Stimulated activated CD4-positive, alpha-beta T cell treated with anti-CD3 and anti-CD28 coated beads, Interleukin-4, amount 100 ng/mL, for 24 hours (primary cell): ENCODE measurements at places on chromosomes 4 and X.

DNA sequence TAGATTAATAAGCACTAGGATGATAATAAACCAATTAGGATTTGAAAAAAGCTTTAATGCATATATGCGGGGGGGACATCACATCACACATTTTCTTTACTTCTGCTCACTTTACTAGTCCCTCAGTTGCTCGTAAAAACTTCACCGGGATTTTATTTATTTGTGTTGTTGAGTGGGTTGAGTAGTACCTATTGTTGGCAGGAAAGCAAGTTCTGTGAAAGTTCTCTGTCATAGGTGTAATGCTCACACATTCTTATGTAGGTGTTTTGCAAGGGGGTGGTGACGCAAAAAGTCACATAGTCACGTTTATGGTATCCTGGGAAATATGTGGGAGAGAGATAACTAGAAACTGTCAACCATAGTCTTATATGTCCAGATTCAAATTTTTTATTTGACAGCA is 65.3 kb downstream of the PDLIM5 start:
- no peak for DNase-seq

DNA sequence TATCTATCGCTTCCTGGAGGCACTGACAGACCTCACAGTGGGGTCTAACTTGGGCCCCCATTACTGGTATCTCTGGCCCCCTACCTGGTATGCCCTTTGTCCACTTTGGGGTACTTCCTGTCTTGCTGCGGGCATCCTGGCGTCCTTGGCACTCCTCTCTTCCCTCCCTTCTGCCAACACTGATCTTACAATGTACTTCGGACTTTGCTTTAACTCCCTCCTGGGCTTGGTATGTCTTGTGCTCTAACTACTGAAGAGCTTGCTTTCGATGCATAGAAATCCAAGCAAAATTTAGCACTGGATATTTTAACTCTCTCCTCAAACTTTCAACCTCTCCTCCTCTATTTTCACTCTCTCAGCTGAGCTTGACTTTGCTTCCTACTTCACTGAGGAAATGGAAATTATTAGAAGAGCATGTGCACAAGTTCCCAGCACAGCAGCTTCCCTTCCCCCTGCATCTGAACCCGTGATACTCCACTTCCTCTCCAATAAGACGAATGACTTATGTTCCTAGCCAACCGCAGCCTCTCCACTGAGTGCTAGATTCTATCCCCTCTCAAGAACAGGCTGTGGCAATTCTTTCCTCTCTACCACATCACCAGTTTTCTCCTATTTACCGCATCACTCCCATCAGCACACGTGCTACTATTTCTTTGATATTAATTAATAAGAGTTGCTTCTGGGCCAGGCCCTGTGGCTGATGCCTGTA is 52.9 kb downstream of the SUPT20HL2 start:
- peak; percentile 7 for DNase-seq

- DNase-seq: no peak
Measured at GRCh38 chr4:31236020-31236638, 516.0 kb downstream of the PCDH7 start.

DNA sequence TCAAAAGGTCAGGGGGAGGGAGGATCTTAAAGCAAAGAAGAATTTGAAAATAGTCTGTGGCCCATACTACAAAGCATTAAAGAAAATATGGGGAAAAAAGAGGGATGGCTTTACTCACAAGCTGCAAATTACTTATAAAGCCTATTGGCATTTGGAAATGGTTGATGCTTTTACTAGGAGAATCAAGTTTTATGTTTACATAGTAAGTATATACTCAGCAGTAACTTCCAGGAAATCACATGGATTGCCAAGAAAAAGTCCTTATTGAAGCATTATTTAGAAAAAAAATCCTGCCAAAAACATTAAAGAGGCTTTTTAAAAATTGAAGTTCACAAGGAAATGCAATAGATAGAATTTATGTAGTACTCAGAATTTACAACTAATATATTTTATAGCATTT is 8.4 kb upstream of the SH3RF1 start:
- DNase-seq: no peak

GRCh38 chr4:171924746-171925376 is 111.7 kb downstream of the GALNTL6 start:
- DNase-seq: no peak

DNA sequence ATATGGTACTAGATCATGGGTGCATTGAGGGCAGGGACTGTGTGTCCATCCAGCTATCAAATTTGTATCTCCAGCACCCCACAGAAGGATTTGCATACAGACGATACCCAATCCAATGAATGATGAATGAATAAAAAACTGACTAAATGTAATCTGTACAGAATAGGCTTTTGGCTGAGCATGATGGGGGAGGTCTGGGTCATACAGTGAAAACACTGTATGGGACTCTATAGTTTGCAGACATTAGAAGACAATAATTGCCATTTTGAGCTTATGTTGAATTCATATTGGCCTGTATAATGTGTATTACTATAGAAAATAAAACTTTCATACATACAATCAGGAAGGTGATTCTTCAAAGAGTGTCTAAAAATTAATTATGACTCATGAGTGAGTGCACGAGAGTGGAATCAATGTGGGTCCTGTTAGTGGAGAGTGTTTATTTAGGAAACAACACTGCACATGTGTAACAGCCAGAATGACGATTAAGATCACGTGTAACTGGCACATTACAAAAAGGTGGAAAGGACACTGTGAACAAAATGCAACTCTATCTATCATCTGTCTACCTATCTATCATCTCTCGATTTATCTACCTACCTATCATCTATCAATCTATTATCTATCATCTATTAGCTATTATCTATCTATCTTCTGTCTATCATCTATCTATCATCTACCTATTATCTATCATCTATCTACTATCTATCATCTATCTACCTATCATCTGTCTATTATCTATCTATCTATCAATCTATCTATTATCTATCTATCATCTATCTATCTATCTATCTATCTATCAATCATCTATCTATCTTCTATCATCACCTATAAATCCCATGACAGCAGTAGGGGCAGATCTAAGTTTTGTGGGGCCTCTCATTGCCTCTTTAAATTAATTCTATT is 201.3 kb downstream of the PTTG2 start:
- no peak for DNase-seq

DNA sequence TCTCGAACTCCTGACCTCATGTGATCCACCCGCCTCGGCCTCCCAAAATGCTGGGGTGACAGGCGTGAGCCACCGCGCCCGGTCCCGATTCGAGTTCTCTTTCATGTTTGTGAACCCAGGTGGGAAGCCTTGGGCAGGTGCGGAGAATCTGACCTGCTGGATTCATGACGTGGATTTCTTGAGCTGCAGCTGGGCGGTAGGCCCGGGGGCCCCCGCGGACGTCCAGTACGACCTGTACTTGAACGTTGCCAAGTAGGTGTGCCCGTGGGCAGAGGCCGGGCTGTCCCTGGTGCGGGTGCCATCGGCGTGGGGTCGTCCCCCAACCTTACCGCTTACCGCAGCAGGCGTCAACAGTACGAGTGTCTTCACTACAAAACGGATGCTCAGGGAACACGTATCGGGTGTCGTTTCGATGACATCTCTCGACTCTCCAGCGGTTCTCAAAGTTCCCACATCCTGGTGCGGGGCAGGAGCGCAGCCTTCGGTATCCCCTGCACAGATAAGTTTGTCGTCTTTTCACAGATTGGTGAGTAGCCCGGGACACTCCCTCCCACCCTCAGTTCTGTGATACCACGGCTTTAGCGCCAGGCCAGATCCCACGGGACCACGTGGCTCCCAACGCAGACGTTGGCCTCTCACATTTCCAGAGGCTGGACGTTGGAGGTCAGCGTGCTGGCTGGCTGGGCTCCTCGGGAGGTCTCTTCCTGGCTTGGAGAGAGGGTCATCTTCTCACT is 15.6 kb downstream of the IL3RA start:
- no peak for DNase-seq

GRCh38 chrX:133633162-133633561 is 217.9 kb upstream of the GPC4 start:
- DNase-seq: no peak

DNA sequence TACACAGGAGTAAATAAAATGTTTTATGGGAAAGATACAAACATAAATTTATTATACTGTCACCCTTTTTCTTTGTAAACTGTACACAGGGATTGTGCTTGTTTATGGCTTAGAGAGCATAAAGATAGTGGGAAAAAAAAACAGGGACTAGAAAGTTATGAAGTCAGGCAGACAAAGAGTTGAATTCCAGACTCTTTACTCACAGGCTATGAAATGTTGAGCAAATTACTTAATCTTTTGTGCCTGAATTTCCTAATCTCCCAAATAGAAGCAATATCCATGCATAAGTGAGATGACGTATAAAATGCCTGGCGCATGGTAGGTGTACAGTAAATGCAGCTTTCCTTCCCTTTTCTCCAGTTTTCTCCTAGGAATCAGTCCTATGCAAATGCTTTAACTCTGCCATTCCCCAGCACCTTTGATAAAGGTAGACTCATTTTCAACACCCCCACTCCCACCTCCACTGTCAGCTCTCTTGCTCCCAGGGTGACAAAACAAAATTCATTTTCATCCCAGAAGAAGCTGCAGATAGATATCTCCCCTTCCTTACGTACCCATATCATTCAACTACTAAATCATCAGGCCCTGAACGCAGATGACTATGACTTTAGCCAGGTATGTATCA is 44.5 kb upstream of the BTC start:
- no peak for DNase-seq

DNA sequence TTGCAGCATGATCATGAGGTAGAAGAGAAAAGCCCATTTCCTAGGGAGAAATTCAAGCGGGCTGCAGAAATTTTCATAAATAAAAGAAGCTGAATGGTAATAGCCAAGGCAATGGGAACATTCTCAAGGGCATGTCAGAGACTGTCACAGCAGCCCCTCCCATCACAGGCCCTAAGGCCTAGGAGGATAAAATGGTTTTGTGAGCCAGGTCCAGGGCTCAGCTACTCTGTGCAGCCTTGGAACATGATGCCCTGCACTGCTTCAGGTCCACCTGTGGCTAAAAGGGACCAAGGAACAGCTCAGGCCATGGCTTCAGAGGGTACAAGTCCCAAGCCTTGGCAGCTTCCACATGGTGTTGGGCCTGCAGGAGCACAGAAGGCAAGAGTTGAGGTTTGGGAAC is 93.3 kb downstream of the DACH2 start:
- no peak for DNase-seq

DNA sequence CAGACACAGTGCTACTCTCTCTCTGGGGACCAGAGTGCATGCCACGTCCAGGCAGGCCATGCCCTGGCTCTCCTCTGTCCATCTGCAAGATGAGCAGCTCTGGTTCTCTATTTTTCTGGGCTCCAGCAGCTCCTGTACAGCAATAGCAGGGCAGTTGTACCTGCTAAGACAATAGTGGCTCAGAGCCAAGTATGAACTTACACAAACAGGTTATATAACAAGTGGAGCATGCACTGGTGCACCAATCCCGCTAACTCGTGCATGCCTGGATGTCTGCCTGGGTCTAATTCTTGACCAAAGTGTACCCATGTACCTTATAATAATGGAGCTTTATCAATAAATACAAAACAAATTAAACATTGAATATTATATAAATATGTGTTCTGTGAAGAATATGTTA is 392.3 kb downstream of the CENPC start:
- DNase-seq: no peak

- no peak for DNase-seq
Measured at GRCh38 chr4:149120331-149121022, 678.3 kb upstream of the NR3C2 start.

DNA sequence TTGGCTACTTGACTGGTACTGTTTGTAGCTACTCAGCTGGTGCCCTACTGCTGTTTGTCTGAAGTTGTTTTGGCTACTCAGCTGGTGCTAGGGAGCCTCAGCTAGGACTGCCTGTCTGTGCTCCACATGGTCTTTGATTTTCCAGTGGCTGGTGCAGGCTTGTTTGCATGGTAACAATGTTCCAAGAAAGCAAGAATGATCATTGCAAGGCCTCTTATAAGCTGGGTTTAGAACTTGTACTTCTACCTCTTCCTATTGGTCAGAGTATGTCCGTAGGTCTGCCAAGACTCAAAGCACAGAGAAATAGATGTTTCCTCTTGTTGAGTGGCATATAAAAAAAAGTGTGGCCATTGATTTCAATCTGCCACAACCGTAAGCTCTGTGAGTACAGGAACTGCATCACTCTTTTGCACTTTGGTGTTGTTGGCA is 17.6 kb downstream of the NFKB1 start:
- no peak for DNase-seq

DNA sequence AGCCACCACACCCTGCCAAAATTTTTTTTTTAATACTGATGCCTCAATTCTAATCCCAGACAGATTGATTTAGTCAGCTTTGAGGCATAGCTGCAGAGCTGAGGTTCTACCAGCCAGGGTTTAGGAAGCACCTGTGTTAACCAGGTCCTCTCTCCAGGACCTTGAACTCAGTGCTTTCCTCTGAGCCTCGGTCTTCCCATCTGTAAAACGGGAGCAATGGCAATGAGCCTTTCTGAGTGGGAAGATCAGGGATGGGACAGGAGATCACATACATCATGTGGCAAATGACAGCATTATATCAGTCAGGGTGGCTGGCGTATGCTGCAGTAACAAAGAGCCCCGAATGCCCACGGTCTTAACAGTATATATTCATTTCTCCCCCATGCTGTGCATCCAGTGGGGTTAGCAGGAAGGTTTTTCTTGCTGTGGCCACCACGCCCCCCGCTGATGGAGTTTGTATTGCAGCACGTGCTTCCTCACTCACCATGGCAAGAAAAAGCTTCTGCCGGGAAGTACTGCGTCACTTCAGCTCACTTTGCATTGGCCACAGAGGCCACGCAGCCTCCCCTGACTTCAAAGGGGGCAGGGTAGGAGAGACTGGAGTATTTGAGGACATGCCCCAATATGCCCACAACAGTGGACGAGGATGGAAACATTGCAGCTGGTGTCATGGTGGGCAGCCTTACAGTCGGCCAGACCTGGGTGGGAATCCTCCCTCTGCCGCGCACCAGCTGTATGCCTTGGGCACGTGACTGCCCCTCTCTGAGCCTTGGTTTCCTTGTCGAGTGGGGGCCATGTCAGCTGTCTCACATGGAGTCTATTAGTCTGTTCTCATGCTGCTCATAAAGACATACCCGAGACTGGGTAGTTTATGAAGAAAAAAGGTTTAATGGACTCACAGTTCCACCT is 24.1 kb upstream of the MRFAP1 start:
- no peak for DNase-seq

- no peak for DNase-seq
Measured at GRCh38 chr4:122657553-122657952, 36.7 kb upstream of the IL21 start.

DNA sequence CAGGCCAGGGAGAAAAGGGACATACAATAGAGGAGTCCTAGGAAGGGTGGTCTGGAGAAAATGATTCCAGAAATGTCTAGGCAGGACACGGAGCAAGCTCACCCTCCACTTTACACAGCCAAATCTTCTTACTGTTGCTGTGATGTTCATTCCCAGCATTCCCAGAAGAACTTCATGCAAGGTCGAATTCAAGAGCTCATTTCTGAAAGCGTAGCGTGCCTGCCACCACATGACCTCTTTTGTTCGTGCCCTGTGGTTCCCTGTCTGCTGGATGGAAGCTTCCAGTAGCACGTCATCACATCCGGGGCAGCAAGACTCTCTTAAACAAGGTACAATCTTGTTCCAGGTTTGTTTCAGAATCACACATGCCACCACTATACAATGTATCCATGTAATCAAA is 57.8 kb downstream of the FAM184B start:
- DNase-seq: no peak

- DNase-seq: peak; percentile 62
Measured at GRCh38 chr4:2811830-2812611, 19.1 kb downstream of the SH3BP2 start.
